SJSA1 (cell line): ENCODE measurements at places on chromosomes 12 and 14.

GRCh38 chr12:18332173-18332572, 70.9 kb downstream of the PIK3C2G start:
- no peak for DNase-seq

- DNase-seq: no peak
Observed at GRCh38 chr12:26696048-26696612, 136.9 kb downstream of the ITPR2 start.

DNA sequence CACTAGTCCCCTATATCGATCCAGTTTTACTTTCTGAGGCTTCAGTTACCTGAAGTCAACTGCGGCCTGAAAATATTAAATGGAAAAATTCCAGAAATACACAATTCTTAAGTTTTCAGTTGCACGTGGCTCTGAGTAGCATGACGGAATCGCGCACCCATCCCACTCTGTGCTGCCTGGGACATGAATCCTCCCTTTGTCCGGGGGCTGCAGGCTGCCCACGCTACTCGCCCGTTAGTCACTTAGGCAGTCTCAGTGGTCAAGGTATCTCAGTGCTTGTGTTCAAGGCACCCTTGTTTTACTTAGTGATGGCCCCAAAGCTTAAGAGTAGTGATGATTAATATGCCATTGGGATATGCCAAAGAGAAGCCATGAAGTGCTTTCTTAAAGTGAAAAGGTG, 46.6 kb downstream of the LGMN start:
- no peak for DNase-seq

GRCh38 chr12:107655281-107656065, 30.1 kb upstream of the PWP1 start:
- DNase-seq: no peak

DNA sequence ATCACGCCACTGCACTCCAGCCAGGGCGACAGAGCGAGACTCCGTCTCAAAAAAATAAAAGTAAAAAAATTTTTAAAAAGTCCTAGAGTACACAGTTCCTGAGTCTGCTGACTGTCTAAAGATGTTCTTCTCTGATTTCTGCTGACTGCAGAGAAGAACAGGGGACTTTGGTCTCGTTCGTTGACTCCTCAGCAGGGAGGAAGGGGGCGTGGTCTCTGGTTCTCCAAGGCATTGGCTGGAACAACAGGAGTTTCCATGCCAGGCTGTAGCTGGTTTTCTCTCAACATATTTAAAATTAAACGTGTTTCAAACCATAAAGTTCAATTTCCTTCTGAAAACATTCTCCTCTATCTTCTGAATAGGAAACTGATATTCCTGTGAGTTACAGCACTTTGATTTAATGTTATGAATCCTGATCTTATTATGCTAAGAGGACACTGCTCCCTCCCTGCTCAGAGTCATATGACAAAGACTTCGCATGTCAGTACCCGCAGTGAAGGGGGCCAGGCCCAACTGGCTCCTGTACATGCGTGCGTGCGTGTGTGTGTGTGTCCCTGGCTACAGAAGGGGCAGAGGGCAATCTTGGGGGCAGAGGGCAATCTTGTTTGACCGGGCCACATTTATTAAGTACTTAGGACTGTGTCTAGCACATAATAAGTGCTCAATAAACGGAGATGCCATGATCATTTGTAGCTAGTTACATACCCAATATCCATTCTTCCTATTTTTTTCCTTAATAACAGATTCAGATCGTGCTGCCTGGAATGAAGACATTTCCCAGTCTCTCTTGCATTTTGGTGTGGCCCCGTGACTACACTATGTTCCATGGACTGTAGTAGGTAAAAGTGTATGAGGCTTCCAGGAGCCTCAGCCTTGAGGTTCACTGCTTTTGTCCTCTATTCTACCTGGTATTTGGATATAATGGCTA, 16.5 kb upstream of the HNF1A start:
- no peak for DNase-seq

GRCh38 chr12:61765926-61766325, 494.3 kb upstream of the USP15 start:
- no peak for DNase-seq

DNA sequence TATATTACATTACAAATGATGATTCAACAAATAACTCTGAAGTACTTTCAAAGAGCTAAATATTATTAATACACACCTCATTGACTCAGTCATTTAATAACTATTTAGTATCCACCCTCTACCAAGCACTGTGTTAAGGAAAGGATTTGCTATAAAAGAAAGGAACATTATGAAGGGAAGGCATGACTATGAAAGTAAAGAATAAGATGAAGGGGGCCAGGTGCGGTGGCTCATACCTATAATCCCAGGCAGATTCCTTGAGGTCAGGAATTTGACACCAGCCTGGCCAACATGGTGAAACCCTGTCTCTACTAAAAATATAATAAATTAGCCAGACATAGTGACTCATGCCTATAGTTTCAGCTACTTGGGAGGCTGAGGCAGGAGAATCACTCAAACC, 107.9 kb downstream of the PLCZ1 start:
- DNase-seq: no peak

GRCh38 chr12:52873832-52874572, 25.2 kb upstream of the KRT78 start:
- DNase-seq: peak; percentile 97

DNA sequence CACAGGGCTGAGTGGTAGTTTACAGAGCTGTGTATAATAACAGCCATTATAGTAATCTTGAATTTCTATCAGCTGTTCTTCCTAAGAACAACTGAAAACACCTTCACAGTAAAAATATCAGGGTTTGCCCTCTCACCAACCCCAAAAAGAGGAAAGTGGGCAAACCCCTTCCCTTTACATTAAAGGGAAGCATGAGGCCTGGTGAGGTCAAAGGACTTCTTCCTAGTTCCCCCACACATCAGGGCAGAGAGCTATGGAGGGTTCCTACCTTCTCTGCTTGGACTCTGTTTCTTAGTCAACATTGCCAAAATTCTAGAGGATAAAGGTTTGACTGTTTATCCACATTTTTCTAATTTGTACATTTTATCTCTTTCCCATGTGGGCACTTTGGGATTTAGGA, 4.4 kb upstream of the RPAP3 start:
- no peak for DNase-seq

DNA sequence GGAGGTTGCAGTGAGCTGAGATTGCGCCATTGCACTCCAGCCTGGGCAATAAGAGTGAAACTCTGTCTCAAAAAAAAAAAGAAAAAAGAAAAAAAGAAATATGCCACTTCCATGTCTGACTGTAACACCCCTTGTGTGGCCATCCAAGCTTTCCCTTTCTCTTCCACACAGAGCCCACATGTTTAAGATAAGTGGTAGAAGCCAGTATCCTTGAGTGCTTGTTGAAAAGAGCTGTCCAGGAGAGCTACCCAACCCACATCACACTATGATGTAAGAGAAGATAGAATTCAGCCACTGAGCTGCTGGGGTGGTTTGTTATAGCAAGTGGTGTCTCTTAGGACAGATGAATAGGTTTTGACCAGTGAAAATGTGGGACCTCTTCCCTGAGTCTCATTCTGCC, 82.1 kb downstream of the ZNF664 start:
- no peak for DNase-seq

DNA sequence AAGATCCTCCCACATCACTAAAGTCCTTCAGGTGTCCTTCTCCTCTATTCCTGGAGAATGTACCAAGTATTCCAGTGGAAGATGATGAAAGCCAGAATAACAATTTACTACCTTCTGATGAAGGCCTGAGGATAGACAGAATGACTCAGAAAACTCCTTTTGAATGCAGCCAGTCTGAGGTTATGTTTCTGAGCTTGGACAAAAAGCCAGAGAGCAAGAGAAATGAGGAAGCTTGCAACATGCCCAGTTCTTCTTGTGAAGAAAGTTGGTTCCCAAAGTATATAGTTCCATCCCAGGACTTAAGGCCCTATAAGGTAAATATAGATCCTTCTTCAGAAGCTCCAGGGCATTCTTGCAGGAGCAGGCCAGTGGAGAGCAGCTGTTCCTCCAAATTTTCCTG, 54.6 kb upstream of the HELB start:
- DNase-seq: no peak

DNA sequence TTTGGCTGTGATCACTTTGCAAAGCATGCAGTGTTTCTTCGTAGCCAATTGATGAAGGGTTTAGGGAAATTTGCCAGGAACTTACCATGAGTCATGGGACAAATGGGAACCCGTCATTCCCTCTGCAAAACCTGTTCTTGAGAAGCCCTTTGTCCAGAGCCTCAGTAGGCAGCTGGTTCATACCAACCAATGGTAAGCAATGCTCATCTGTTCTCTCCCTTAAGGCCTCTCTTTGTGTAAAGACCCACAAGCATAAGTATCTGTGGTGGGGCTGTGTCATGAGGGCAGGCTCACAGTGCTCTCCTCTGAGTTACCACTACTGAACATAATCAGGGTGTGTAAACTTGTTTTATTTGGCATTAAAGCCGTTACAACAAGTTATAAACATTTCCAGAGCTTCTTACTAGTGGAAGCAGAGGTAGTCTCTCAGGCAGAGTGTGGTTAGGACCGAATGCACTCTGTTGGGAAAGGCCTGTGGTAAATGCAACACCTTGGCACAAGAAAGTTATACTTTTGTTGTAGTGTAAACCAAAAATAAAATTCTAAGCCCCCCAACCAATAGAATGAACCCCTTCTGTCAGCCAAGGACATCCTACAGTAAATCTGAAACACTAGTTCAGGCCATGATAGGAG, 119.8 kb downstream of the SINHCAF start:
- DNase-seq: no peak

DNA sequence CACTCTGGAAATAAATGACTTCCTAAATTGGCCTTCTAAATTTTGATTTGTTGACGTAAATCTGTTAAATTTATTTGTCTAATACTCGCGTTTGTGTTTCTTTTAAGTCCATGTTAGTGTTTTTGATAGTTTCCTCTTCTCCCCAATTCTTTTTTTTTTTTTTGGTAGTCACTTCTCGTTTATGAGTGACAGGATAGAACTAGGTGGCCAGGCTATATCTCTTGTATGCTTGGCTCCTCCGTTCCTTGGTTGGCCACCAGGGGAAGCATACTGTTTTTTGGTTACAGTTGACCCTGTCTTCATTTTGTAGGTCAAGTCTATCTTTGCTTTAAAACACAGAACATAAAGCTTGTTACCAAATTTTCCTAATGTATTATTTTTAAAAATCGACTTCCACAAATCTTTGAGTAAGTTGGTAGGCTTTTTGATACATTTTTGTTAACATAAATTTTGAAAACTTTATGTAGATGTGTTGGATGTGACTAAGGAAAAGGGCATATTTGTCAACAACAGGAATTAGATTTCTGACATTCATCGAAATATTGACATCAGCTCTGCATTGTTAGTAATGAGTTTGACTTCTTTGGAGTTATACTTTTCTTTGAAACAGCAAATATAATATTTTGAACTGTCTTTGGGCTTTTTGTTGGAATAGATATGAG, 2.2 kb downstream of the RCOR1 start:
- peak; percentile 56 for DNase-seq

- DNase-seq: peak; percentile 67
Observed at GRCh38 chr12:49866859-49867569, 24.1 kb upstream of the BCDIN3D start.

DNA sequence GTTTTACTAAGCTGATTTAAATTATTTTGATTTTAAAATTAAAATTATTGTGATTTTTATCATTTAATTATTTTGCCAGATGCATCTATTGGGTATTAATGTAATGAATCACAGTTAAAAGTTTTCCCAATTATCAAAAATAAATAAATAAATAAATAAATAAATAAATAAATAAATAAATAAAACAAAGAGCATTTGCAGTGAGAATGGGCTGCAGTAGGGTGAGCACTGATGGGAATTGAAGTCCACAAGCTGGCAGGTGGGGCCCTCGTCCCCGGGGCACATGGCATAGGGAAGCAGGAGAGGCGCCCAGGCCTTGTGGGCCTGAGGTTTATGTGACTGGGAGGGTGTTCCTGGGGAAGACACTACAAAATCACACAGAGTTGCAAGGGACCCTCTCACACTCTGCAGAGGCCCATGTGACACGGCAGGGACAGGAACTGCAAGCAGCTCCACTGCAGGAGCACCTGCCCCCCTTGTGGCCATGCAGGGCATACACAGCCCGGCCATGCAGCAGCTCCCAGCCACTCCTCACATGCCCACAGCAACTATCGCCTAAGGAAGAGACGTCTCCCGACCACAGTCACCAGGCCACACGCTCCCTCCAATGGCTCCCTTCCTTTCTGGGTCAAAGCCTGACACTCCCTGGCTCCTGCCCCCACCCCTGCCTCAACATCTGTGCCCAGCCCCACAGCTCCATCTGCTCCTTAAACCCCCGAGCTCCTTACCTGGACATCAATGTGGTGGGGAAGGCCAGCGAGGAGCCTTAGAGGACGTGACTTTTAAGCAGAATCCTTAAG, 256.3 kb upstream of the SFSWAP start:
- peak; percentile 10 for DNase-seq

DNA sequence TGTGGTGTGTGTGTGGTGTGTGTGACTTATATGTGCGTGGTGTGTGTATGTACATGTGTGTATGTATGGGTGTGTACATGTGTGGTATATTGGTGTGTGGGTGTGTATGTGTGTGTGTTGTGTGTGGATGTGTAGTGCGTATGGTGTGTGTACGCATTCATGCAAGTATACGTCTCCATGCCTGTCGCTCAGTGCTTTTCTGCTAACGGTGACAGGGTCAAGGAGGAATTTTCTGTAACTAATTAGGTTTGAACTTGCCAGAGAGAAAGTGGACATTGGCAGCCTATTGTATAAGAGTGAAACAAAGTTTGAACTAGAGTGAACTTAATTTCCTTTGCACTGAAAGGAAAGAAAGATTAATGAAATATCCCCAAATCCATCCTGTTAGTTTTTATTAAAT, 120.9 kb upstream of the GSC start:
- DNase-seq: no peak

GRCh38 chr12:558580-558979, 98.8 kb downstream of the B4GALNT3 start:
- no peak for DNase-seq

- no peak for DNase-seq
Observed at GRCh38 chr12:98379106-98379505, 136.3 kb upstream of the TMPO start.

GRCh38 chr14:53963320-53964227, 6.9 kb upstream of the BMP4 start:
- no peak for DNase-seq

GRCh38 chr12:85147331-85147730, 111.2 kb downstream of the LRRIQ1 start:
- DNase-seq: no peak

DNA sequence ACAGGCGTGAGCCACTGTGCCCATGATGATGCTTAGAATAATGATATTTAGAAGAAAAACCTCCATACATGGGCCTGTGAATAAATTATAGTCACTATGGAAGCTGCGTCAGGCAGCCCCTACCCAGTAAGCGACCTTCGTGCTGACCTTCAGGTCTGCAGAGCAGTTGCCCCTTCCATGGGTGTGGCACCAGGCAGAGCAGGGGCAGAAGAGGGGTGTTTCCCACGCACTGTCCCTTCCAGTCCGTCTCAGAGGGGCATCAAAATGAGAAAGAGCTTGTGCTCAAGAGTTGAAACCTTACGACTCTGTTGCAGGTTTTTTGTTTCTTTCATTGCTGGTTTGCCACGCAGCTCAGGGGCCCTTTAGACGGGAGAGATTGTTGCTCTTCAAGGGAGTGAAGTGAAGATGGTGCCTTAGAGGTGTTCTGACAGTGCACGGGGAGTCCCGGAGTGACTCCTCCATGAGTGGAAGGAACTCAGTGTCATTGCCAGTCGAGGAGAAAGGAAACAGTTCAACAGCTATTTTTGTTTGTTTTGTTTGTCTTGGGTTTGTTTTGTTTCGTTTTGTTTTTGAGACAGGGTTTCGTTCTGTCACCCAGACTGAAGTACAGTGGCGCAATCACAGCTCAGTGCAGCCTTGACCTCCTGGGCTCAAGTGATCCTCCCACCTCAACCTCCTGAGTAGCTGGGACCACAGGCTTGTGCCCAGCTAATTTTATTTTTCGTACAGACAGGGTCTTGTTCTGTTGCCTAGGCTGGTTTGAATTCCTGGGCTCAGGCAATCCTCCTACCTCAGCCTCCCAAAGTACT, 13.9 kb downstream of the CKB start:
- DNase-seq: no peak
